CD4-positive, alpha-beta T cell (primary cell): ENCODE measurements at places on chromosomes 5 and 9.

GRCh38 chr5:14744296-14745187 is 80.0 kb downstream of the OTULIN start:
- no peak for DNase-seq
- peaks cover 6% of the 10 kb centered on the region for H3K4me1 ChIP-seq
- H3K27ac ChIP-seq: no peak overlapping the region

- no peak overlapping the region for H3K4me3 ChIP-seq
- DNase-seq: no peak
- H3K4me1 ChIP-seq: no peaks in the 10 kb centered on the region
- no peak overlapping the region for H3K27ac ChIP-seq
- H3K36me3 ChIP-seq: peaks cover 10% of the 10 kb centered on the region
Measured at GRCh38 chr5:138926688-138927448, 51.7 kb upstream of the LRRTM2 start.

GRCh38 chr5:134569758-134570364 is 44.4 kb downstream of the JADE2 start:
- peaks cover 98% of the 10 kb centered on the region for H3K36me3 ChIP-seq
- H3K4me3 ChIP-seq: no peak overlapping the region
- H3K4me1 ChIP-seq: peaks cover 28% of the 10 kb centered on the region
- no peaks in the 10 kb centered on the region for H3K27me3 ChIP-seq

DNA sequence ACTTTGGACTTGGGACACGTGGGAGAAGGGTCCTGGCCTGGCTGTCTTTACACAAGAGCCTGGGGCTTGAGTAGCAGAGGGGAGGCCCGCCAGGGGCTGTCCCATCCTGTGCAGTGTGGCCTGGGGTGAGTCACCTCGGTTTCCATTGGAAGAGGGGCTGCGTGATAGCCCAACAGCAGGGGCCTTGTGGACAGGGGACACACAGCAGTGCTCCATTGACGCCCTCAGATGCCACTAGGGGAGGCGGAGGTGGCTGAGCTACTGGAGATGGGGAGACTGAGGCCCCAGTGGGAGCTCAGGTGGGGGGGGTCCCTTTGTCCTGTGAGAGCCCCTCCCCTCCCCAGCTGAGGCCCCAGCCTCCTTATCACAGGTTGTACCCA is 50.0 kb upstream of the RNU6ATAC start:
- H3K4me3 ChIP-seq: no peak overlapping the region
- no peaks in the 10 kb centered on the region for H3K36me3 ChIP-seq
- DNase-seq: no peak
- H3K27me3 ChIP-seq: no peaks in the 10 kb centered on the region

- H3K4me3 ChIP-seq: no peak overlapping the region
- DNase-seq: no peak
- H3K27me3 ChIP-seq: no peaks in the 10 kb centered on the region
- H3K27ac ChIP-seq: no peak overlapping the region
Measured at GRCh38 chr9:82308836-82309235, 320.3 kb downstream of the SPATA31D1 start.

DNA sequence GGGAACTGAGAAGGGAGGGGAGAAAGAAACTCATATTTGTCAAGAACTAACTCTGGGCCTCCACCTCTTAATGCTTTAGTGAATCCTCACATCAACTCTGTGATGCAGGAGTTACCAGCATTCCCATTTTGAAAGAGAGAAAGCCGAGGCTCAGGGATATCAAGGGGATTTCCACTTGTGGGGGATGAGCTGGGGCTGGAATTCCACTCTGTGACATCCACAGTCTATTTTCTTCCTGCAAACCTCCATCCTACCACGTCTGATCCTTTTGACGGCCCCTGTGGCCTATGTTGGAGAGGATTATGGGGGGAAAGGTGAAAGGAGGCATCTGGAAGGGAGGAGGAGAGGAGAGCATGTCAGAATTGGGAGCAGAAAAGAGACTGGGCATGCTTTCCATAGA is 9.0 kb downstream of the LCP2 start:
- no peaks in the 10 kb centered on the region for H3K27me3 ChIP-seq
- no peak for DNase-seq
- H3K4me3 ChIP-seq: no peak overlapping the region
- H3K27ac ChIP-seq: peak overlapping the region; percentile 70
- peaks cover 98% of the 10 kb centered on the region for H3K36me3 ChIP-seq

DNA sequence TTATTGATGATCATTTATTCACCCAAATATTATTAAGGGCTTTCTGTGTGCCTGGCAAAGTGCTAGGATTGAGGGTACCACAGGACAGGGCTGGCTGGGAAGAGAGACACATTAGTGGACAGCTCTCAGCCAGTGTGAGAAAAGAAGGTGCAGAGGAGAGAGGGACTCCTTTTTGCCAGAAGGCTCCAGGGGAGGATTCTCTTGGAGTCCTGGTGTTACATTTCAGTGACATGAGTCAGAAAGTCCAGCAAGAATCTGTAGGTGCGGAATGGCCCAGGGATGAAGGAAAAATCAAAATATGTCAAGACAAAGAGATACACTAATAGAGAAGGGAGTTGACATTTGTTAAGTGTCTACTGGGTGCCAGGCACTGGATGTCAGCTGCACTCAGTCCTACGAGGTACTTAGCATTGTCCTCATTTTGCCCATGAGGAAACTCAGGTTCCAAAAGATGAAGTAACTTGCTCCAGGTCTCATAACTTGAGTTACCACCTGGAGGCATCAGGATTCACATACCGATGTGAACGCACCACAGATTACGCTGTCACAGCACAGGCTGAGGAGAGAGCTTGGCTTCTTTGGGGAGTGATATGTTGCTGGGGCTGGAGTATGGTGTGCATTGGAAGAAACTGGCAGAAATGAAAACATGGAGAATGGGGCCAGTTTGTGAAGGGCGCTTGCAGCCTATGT is 60.5 kb downstream of the RASGRF2 start:
- H3K4me1 ChIP-seq: peaks cover 57% of the 10 kb centered on the region
- DNase-seq: no peak
- no peaks in the 10 kb centered on the region for H3K27me3 ChIP-seq
- H3K36me3 ChIP-seq: no peaks in the 10 kb centered on the region

DNA sequence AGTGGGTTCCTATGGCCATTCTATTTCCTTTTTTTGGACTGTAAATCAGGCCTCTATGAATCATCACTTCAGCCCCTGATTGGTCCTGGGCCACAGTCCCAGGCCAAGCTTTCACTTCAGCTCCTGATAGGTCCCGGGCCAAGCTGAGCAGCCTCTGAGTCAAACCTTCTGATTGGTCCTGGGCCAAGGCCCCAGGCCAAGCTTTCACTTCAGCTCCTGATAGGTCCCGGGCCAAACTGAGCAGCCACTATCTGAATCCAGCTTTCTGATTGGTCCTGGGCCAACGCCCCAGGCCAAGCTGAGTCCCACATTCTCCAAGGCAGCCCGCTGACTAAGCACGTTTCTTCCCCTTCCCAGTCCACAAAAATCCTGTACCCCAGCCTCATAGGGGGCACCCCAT is 1972.9 kb upstream of the ACO1 start:
- no peaks in the 10 kb centered on the region for H3K27me3 ChIP-seq
- DNase-seq: no peak
- H3K4me3 ChIP-seq: no peak overlapping the region
- no peaks in the 10 kb centered on the region for H3K4me1 ChIP-seq

GRCh38 chr5:26883375-26883774 is 155.0 kb downstream of the CDH9 start:
- H3K4me3 ChIP-seq: no peak overlapping the region
- no peaks in the 10 kb centered on the region for H3K27me3 ChIP-seq
- H3K4me1 ChIP-seq: no peaks in the 10 kb centered on the region
- no peaks in the 10 kb centered on the region for H3K36me3 ChIP-seq
- no peak for DNase-seq

DNA sequence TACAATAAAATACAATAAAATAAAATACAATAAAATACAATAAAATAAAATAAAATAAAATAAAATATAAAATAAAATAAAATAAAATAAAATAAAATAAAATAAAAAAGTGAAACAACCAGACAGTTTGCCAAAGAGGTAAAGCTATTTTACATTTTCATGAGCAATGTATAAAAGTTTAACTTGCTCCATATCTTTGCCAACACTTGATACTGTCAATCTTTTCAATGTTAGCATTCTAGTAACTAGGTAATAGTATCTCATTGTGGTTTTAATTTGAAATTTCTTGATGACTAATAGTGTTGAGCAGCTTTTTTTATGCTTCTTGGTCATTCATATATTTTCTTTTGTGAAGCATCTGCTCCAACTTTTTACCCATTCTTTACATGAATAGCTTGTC is 17.3 kb downstream of the TTC33 start:
- no peak for DNase-seq
- no peak overlapping the region for H3K27ac ChIP-seq
- H3K36me3 ChIP-seq: peaks cover 26% of the 10 kb centered on the region
- no peak overlapping the region for H3K4me3 ChIP-seq
- H3K27me3 ChIP-seq: no peaks in the 10 kb centered on the region

DNA sequence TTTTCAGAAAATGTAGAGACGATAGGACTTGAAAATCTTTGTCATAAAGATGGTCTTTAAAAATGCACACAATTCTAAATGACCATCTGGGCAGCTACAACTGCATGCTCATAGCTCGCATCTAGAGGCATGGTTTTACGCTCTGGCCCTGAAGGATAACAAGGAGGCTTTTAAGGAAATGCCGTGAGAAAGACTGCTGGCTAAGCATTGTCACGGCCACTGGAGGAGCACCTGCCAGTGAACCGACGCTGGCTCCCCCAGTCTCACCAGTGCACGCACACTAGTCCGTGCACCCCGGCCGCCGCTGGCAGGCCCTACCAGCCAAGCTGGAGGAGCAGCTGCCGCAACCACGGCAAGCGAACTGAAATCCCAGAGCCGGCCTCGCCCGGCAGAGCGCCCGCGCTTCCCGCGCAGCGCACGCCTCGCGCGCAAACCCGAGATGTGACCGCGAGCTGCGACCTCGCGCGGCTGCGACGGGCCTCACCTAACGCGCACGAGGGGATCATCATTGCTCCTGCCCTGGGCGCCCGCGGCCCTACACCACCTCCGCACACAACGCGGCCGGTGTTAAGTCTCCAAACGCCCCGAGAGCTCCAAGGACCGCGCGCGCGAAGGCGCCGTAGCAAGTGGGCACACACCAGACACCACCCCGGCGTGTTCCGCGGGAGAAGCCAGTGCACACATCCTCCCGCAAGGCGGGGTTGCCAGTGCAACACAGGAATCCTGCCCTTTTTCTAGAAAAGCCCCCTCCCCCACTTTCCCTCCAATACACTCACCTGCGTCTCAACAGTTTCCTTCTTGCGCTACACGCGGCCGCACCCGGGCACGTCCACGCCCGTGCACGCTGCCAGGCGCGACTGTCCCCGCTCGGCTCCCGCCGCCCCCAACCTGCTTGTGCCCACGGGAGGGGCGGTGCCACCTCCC is 5.3 kb downstream of the ELAVL2 start:
- peaks cover 4% of the 10 kb centered on the region for H3K4me1 ChIP-seq
- H3K4me3 ChIP-seq: no peak overlapping the region
- no peak overlapping the region for H3K27ac ChIP-seq
- H3K27me3 ChIP-seq: peaks cover 48% of the 10 kb centered on the region

DNA sequence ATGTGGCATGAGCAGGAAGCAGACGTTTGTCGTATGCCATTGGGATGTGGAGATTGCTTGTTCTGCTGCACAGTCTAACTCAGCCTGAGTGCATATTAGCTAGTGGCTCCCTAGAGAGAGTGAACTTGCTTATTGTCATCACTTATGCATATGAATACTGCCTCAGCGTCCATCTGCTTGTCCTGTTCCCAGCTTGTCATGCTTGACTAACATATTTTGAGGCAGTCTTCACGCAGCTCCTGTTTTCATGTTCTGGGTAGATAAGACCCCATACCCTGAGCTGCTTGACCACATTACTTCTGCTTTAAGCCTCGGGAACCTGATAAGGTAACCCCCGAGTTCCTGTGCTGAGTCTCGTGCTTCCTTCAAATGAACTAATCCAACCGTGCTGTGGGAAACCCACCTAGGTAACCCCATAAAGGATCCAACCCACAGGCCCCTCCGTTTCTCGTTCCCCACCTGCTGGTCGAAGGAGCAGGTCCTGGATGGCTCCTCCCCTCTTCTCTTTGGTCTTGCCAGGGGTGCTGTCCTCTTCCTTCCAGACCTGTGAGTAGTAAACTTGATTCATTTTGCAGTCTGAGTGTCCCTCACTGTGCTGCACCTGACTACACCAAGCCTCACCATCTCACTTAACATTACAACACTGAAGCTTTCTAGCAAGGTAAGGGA is 25.0 kb downstream of the ANKRD33B start:
- H3K4me1 ChIP-seq: peaks cover 3% of the 10 kb centered on the region
- peaks cover 6% of the 10 kb centered on the region for H3K27me3 ChIP-seq
- no peak for DNase-seq
- no peak overlapping the region for H3K27ac ChIP-seq
- no peak overlapping the region for H3K4me3 ChIP-seq

GRCh38 chr5:16691731-16692130 is 74.9 kb upstream of the RETREG1 start:
- no peaks in the 10 kb centered on the region for H3K4me1 ChIP-seq
- H3K27ac ChIP-seq: no peak overlapping the region
- DNase-seq: no peak
- no peaks in the 10 kb centered on the region for H3K36me3 ChIP-seq

DNA sequence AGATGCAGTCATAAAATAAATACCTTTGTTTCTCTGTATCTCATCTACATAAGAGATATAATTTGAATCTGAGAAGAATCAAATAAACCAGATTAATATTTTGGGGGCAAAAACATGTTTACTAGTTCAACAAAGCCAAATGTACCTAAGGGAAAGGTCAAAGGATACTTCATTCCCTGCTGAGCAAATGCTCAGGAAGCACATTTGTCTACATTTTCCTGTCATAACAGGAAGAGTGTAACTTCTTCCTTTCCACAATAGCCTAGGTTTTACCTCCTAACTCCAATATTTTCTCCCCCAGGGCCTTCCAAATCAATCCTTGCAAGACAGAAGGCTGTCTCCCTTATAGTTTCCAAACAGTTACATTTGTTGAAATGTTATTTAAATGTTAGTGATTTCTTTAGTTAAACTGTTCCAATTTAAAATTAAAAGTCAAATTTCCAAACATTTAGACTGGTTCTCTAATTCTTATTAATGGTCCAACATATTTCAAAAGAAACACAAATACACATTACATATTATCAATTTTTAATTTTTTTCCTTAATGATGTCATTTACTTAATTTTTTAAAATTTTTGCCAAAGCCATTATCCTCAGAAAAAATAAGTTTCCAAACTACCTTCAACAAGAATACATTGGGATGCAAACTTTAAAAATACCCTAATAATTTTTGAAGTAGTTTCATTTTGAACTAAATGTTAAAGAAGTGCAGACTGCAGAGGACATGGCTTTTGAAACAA is 67.8 kb downstream of the MEF2C start:
- DNase-seq: no peak
- H3K4me1 ChIP-seq: no peaks in the 10 kb centered on the region
- no peak overlapping the region for H3K27ac ChIP-seq
